T-helper 9 cell (primary cell): ENCODE measurements at places on chromosomes 1 and 21.

DNA sequence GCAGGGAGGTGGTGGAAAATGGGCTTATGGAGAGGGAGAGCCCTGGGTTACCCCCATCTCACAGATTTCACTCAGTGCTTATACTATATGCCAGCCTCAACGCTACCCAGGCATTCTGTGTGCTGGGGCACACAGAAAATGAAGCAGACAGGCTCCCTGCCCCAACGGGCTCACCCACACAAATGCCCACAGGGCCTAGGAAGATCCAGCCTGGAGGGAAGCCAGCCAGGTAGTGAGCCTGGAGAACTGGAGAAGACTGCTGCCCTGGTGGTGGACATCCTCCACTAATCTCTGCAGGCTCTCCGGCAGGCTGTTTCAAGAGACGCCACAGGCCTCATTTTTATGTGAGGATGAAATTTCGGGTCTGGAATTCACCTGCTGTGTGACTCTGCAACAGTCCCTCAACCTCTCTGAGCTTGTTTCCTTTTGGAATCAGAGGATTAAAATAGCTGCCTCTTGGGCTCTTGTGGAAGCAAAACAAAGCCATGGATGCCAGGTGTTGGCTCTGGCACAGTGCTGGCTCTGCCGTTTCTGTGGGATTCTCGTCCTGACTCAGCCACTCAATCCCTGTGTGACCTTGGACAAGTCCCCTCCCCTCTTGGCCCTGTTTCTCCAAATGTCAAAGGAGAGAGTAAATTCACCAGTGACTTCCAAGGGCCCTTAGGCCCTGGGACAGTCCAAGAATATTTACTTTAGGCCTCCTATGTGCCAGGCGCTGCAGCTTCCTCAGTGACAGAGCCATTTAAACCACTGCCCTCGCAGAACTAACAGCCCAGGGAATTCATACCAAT, 3.6 kb downstream of the PAQR7 start:
- DNase-seq = no peak

DNA sequence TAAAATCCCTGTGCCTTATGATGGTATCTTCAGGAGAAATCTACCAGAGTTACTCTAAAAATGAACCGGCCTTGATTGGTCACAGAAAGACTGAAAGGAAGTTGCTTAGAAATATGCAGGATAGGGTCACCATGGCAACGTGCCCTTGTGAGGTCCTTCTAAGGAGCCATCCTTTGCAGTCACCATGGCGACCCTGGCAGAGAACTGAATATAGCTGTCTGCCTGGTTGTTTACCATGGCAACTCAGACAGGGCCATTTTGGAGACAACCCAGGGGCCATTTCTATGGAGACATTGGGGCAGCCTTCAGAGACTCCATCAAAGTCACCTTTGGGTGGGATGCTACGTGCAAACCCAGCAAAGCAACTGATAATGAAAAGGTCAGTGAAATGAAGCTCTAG, 43.0 kb downstream of the SNX7 start:
- no peak for DNase-seq

DNA sequence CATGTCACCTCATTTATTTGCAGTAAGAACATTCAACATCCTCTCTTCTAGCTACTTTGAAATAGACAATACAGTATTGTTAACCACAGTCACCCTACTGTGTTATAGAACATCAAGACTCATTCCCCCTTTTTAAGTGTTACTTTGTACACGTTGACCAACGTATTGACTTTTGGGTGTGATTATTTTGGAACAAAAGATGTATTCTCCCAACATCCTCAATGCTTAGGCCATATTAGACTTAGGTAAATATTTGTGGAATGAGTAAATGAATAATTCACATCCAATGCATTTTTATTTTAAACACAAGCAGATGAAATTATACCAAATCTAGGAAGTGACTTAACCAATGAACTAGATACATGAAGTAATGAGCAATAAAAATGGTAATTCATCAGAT, 296.6 kb downstream of the CHRM3 start:
- DNase-seq = no peak

- no peak for DNase-seq
These were observed 627 bp downstream of the ADARB1 start for GRCh38 chr21:45074818-45075595.

- DNase-seq = no peak
These were observed 4.7 kb downstream of the CCDC190 start for GRCh38 chr1:162856260-162856659.

- peak; percentile 52 for DNase-seq
These were observed at the start of gene CD164L2 for GRCh38 chr1:27383039-27383605. CD164L2 (minus strand) TSS chr1:27383333; CDS start chr1:27383239, 94 bp downstream.

DNA sequence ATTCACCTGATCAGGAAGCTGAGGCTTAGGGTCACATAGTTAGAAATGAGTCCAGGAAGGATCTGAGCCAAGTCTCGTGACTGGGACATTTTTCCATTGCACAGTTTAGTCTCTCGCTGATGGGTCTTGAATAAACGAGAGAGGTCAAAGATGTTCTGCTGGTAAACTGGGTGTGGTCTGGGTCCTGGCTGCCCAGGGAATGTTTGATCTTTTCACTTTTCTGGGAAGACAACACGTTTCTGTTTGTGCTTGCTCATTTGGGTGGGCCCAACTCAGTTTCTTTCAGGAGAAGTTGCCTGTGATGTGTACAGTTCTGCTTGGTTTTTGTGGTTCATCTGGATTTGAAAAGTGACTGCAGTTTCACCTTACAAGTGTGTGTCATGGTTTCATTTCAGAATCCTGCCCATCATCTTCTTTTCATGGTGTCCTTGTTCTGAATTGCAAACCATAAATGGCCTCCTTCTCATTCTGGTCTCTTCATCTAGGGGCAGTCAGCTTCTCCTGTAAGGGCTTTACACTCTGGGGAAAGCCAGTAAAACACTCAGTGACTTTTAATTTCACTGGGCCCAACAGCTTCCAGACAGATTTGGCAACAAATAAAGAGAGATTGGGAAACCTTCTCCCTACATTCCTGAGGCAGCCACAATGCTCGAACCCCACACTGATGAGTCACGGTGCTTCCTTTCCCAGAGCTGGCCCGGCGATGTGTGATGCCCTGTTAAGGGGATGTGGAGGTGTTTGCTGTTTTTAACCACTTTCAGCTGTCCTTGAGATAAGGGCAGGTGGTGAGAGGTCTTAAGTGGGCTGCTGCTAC, 7.2 kb upstream of the TACSTD2 start:
- DNase-seq = no peak

DNA sequence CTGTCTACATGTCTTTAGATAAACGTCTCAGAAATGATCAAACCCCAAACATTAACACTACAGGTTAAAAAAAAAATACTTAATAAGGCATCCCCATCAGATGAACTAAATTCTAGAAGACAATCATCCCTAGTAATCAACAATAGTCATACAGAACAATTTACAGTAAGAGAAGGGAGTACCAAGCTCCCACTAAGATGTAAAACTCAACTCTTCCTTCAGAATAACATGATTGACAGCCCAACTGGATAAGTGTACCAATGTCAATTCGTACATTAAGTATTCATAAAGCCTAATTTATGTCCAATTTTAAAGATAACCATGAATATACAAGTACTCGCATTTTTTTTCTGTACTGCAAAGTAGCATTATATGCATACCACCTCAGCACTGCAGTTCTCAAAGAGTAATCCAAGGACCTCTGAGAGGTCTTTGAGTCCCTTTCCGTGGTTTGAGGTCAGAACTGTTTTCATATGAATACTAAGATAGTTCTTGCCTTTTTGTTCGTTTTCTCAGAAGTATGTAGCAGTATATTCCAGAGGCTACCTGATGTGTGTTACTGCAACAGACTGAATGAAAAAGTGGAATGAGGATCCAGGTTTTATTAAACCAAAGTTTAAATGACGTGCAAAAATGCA, 6.6 kb downstream of the SCAF4 start:
- DNase-seq = no peak

DNA sequence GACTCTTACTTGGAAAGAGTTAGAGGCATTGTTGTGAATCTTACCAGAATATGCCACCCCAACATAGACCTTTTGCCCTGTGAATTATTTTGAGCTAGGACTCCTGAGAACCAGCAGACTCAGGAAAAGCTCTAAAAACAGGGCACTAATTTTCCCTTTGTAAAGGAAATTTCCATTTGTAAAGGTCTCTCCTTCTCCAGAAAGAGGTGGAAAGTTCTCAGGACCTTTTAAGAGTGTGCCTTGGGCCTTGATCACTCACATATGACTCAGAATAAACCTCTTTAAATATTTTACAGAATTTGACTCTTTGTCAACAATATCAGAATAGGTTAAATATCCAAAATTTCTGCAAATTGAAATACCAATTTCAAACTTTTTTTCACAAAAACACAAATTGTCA, 721.8 kb upstream of the NCAM2 start:
- DNase-seq = no peak

GRCh38 chr1:147337040-147337630, 94.7 kb downstream of the CHD1L start:
- DNase-seq = no peak

DNA sequence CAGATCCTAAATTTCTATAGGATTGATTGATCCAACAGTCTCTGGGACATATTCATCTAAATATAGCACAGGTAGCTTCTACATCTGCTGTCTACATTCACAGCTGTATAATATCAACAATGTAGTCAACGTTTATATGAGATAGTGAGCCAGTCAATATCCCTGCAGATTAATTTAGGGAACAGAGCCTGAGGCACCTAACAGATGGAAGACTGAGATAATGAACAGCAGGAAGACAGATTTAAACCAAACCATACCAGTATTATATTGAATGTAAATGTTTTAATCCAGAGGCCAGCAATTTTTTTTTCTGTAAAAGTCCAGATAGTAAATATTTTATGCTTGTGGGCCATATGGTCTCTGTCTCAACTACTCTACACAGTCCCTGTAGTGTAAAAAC, 2072.4 kb downstream of the MRPL39 start:
- no peak for DNase-seq

- no peak for DNase-seq
These were observed 17.3 kb downstream of the CA6 start for GRCh38 chr1:8962812-8963530.

- no peak for DNase-seq
These were observed 25.3 kb downstream of the ZFYVE9 start for GRCh38 chr1:52166996-52167753.

DNA sequence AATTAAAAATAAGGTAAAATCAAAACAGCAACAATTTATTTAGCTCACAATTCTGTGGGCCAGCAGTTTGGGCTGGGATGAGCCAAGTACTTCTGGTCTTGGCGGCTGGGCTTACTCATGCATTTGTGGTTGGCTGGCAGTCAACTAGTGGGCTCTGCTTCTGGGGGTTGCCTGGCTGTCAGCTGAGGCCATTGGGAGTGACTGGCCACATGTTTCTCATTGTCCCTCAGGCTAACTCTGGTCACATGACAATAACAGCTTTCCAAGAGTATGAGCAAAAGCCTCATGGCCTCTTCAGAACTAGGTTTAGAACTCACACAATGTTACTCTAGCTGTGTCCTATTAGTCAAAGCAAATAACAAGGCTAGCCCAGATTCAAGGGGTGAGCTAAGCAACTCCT, 15.6 kb upstream of the CHIA start:
- DNase-seq = no peak
